ENCODE measurements at places on chromosomes 3 and 15.

DNA sequence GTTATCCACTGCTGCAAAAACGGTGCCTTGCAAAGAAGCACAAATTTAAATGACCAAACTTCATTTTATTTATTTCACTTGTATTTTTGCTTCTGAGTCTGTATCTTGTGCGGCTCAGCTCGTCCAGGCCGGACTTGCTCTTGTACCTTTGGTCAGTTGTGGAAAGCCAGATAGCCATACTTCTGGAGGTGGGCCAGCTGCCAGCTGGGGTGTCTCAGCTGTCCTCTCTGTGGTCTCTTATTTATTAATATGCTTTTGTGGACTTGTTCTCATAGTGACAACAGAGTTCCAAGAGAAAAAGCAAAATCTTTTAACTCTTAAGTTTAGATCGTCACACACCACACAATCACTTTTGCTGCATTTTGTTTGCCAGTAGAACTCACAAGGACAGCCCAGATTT, 87.7 kb downstream of the IL1RAP start:
- no peak for DNase-seq

- DNase-seq, result no peak
These were observed 2.1 kb upstream of the AMOTL2 start for GRCh38 chr3:134376385-134376765.

DNA sequence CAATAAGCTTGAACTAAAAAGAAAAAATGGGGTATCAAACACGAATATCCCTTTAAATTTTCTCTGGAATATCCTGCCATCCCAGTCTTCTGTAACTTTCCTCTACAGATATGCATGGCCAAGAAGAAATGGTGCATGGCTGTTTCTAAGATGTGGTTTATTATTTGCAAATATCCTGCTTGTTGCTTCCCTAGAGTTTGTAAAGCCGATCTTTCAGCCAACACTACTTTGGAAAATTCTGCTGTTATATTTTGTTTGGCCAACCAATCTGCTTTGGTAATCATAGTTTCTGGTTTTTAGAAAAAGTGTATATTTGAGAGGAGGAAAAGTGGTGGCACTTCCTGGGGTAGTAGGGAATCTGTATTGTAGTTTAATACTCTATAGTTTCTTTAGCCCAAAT, 13.9 kb downstream of the PHLDB2 start:
- DNase-seq, result no peak

- DNase-seq, result peak; percentile 40
These were observed 54.8 kb downstream of the ZBTB20 start for GRCh38 chr3:115092220-115092791.

- DNase-seq, result no peak
These were observed 38.1 kb downstream of the TRAK1 start for GRCh38 chr3:42129014-42129953.

- DNase-seq, result no peak
These were observed 331.1 kb downstream of the FOXP1 start for GRCh38 chr3:71252466-71252865.

DNA sequence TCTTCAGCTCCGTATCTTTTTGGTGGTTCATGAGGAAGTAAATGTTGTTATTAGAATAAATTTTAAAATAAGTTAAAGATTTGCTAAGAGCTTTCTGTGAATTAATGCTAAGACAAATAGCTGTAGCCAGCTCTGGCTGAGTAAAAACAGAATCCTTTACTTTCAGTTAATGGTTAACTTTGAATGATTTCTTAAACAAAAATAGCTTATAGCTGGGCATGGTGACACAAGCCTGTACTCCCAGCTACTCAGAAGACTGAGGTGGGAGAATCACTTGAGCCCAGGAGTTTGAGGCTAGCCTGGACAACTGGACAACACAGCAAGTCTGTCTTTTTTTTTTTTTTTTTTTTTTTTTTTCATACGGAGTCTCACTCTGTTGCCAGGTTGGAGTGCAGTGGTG, 25.0 kb downstream of the TCAIM start:
- no peak for DNase-seq

- no peak for DNase-seq
These were observed 588.7 kb upstream of the CBLB start for GRCh38 chr3:106457281-106458180.

- no peak for DNase-seq
These were observed 60.5 kb downstream of the DNASE1L3 start for GRCh38 chr3:58150130-58150809.

GRCh38 chr15:59741274-59741906, 52.3 kb upstream of the BNIP2 start:
- DNase-seq, result no peak

DNA sequence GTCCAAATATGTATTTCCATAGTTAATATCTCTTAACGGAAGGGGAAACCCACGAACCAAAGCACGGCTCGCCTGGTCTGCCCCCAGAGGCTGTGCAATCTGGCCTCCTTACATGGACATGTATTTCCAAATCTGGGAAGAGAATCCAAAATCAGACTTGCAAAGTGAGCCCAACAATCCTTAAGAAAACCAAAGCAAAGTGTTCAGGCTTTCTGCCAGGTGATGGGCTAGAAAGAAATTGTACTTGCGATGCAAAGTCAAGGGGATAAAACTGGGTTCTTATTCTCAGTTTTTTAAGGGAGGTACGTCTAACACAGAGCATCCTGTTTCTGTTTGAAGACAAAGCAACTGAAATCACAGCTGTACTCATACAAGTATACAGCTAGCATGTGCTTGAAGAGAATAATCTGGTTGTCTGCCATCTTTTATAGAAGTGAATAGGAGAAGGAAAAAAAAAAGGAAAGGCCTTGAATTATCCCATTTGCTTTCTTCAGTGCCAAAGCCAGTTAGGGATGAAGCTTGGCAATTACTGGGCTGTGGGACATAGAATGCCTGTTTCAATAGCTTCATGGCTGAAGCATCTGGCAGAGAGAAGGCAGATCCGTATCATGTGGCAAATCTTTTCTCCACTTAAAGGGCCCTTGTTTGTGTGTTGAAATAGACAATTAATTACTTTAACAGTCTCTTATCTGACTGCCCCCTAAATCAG, 48.4 kb downstream of the LRIG1 start:
- no peak for DNase-seq

DNA sequence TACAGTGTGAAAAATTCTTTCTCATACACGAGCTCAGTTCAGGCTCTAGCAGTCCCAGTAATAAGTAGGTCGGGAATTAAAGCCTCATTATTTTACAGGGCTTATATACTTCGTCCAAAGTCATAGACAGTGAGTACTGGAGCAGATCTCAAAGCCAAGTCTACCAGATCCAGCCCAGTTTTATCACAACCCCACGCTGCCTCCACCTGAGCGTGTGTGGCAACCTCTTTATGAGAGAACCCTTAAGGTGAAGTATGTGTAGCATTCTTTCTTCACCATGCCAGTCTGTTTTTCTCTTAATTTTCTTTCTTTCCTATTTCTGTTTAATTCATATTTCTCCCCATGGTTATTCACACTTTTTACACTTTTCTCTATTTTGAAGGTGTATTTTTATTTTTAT, 574.6 kb upstream of the ARPP21 start:
- DNase-seq, result no peak

- DNase-seq, result no peak
These were observed 70.7 kb downstream of the CD200R1L start for GRCh38 chr3:112776000-112776399.

- DNase-seq, result no peak
These were observed 26.6 kb downstream of the DCP1A start for GRCh38 chr3:53320697-53321096.

- no peak for DNase-seq
These were observed 32.4 kb upstream of the SETMAR start for GRCh38 chr3:4270720-4271119.

GRCh38 chr15:76844096-76844495, 61.0 kb downstream of the SCAPER start:
- DNase-seq, result no peak

DNA sequence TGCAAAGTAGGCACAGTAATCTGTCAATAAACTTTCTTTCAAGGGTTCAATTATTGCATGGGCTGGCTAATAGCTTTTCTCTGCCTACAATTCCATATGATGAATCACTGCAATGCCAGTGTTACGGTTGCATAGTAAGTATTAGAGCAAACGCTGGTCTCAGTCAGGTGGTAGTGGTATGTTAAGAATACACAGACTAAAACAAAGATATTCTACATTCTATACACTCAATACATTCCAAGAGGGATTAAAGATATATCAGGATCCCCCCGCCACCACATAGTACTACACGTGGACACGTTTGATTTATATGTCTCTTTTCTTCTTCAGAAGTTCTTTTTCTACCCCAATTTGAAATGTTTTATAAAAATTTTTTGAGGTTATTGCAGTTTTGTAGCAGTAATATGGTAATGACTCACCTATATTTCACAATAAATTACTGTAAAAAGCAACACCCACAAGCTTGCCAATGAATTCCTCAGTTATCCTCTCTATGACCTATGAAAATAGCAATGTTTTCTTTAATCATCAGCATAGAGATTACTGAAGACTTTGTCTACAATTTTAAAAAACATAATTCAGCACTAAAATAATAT, 68.2 kb downstream of the CD200R1L start:
- no peak for DNase-seq

DNA sequence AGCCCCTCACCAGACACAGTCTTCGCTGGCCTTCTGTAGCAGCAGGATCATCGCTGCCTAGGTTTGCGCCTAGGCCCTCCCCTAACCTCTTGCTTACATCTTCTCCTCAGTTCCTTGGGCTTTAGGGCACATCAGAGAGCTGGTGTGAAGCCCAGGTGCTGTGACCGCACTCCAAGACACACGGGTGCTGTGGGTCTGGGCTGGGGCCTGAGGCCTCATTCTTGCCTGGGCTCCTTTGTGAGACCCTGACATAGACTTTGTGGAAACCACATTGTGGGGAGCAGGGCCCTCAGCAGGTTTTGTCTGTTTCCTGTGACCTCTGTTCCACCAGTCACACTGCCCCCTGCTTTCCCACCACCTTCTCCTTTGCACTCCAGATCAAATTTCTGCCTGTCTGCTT, 8.0 kb downstream of the AMIGO3 start:
- no peak for DNase-seq

- DNase-seq, result no peak
These were observed 28.7 kb downstream of the ATP6V1A start for GRCh38 chr3:113775516-113775915.

DNA sequence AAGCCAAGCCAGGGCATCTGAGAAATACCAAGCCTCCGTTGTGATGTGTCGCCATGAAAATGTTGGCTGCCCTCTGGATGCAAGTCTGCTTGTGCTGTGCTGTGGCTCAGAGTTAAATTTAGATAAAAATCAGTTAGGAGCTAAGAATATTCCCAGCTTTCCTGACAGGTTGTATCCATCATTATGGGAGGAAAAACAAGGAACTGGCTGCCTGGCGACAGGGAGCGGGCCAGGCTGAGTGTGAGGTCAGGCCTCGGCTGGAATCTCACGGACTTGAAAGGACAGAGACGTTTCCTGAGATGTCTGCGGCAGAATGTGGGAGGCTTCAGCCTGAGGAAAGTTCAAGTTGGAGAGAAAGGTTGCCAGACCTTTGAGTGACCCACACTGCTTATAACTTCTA, 213.8 kb downstream of the THSD4 start:
- DNase-seq, result no peak

DNA sequence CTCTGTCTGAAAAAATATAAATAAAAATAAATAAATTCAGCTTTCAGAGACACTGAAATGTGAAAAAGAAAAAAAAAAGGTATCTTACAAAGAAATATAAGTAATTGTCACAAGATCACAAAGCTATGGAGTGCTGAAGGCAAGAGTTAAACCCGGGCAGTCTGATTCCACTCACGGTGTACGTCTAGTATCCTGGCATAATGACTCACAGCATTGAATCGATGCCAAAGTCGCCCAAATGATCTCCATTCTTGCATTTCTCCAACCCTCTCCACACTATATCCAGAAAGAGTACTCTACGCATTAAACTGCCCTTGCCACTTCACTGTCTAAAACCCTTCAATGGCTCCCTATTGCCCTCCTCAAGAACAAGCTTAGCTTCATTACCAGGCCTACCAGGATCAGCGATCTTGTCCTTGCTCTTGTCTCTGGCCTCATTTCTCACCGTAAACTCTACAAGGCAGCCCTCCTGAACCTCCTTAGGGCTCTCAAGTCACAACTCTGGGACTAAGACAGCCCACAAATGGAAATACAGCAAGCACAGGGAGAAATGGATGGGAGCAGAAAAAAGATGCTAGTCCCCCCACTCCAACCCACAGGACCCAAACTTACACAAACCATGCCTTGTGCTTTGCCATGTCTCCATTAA, 7.7 kb downstream of the SUCLG2 start:
- no peak for DNase-seq

GRCh38 chr3:188052169-188053035, 101.6 kb upstream of the LPP start:
- DNase-seq, result no peak

DNA sequence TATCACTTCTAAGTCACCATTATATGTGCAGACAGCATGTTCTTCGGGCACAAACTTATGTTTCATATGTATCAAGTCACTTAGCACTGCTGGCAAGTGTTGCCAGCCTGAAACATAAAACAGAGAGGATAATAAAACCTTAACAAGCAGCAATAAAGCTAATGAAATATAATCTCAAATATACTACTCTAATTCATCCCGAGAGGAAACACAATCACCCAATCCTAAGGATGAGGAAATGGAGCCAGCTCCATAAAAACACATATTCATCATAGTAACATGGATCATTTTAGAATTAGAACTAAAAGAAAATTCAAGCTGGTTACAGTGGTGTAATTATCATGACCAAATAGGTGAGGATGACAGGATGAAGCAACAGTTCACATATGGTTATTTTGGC, 1072.7 kb downstream of the EPHA3 start:
- DNase-seq, result no peak

- no peak for DNase-seq
These were observed 6.3 kb upstream of the SCN5A start for GRCh38 chr3:38655708-38656300.

- DNase-seq, result peak; percentile 29
These were observed 47.7 kb upstream of the RASGRP1 start for GRCh38 chr15:38612159-38612863.

- DNase-seq, result no peak
These were observed 19.9 kb upstream of the RTP2 start for GRCh38 chr3:187722206-187722612.

- DNase-seq, result no peak
These were observed 2.7 kb downstream of the PDCD7 start for GRCh38 chr15:65130941-65131340.

DNA sequence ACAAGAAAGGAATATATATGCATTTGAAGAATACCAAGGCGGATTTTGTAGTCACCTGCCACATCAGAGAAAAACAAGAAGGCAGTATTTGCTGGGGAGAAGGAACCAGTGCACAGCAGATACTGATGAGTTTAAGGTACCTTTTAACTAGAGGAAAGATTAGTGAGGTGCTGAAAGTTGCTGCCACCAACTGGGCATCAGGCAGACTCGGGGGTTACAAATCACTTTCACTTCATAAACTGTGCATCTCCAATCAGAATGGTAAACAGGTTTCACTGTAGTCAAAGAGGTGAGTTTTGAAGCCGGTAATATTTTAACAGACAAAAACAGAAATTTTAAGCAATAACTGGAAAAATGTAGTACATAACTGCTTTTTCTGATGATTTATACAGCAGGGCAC, 4.1 kb downstream of the FBN1 start:
- no peak for DNase-seq
